NCI-H2029 (cell line): ENCODE measurements at places on chromosomes 12 and 14.

GRCh38 chr12:110269622-110270124 lies 11.4 kb upstream of the ATP2A2 start:
- DNase-seq: no peak

GRCh38 chr12:130958557-130959140 lies 4.9 kb downstream of the ADGRD1 start:
- no peak for DNase-seq

DNA sequence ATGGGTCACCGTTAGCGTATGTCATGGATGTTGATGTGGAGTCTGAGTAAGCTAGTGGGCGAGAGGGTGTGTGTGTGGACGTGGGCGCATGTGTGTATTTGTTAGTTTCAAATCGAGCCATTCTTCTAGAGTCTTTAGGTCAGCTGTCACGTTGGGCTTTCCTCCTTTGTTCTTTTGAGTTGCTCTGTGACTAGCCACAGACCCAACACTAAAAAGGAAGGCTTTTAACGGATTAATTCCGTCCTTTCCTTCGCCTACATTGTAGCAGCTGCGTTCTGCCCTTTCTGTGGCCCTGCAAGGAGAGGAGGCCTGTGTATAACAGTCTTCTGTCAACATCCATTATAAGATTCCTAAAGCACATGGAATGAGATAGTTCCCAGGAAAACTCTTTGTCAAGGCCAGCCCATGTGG lies 117.2 kb upstream of the DNM1L start:
- no peak for DNase-seq

DNA sequence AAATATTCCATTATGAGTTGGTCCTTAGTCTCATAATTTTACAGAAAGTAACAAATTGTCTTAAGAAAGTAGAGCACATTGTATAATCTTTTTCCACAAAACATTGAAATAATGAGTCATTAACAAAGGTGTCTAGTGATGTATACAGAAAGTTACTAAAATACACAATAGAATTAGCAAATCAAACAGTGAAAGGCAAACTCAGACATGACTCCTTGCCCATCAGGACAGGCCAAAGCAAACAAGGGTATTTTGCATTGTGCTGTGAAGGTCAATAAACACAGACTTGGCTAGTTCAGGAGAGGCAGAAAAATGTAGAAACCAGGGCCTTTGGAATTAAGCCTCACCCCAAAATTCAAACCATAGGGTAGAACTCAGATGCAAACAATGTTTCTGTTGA lies 37.3 kb downstream of the SIX4 start:
- peak; percentile 33 for DNase-seq

DNA sequence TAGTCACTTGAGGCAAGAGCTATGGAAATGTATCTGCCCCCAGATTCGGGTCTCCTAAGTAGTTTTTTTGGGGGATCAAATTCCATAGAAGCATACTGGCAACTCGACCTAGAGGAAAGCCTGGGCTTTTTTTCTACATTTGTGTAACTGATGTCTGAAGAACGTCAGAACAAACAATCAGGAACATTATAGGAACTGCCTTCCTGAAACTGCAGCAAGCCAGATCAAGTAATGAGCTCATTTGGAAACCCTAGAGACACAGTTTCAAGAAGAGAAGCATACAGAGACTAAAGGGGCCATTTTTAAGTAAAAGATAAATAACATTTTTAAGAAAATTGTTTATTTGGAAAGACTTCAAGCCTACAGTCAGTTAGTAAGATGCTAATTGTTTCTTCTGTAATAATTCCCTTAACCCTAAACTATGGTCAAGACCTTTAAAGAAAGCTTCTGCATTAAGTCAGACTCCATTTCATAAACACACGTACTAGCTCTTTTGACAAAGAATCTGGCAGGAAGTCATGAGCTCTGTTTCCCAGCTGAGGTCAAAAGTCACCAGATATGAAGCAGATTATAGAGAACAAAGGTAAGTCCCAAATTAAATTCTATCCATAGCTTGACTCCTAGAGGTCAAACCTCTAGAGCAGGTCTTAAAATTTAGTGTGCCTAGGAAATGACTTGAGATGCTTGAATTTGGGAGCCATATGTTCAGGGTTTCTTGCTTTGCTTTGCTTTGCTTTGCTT lies 112.8 kb downstream of the EGLN3 start:
- peak; percentile 91 for DNase-seq
